ENCODE measurements at places on chromosomes 5 and 9.

DNA sequence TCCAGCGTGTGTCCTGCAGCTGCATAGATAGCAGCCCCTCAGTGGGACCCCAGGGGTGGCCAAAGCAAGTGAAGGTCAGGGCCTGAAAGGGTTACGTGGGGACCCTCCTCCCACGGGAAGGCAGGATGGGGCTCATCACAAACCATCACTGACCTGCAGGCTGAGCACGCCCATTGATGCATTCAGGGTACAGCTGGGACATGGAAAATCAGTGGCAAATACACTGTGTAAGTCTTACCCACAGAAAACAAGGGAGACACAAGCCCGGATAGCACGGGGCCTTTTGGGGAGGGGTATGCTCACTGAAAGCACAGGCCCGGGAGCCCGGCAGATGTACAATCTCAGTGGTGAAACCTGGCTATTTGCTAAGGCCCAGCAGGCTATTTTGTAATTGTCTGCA, 49.1 kb downstream of the SEMA4D start:
- DNase-seq = no peak

DNA sequence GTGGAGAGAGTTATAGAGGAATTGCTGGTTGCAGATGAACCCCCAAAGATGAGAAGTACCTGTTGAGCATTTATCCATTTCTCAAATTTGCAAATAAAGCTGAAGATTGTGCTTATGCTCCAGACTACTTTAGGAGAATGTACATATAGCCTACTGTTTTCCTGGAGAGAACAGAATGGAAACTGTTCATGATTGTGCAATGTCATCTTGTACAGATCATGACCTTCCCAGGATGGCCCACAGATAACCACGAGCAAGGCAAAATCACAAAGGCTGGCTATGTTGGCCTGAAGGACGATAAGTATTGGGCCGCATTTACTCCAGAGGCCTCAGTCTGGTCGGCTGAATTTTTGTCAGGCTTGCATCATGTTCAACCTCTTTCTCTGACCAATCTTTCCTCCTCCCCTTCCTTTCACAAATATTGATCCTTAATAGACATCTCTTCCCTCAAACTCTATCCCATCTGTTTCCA, 28.5 kb upstream of the RICTOR start:
- no peak for DNase-seq

GRCh38 chr5:18032744-18033143, 398.5 kb downstream of the TAF11L14 start:
- no peak for DNase-seq

GRCh38 chr5:146878476-146879172, at the start of gene PPP2R2B:
PPP2R2B (minus strand) TSS chr5:146878757.
- peak; percentile 79 for DNase-seq

GRCh38 chr5:180467989-180468731, 26.0 kb upstream of the CNOT6 start:
- DNase-seq = no peak

- no peak for DNase-seq
Observed at GRCh38 chr5:89287964-89288363, 405.0 kb upstream of the MEF2C start.

DNA sequence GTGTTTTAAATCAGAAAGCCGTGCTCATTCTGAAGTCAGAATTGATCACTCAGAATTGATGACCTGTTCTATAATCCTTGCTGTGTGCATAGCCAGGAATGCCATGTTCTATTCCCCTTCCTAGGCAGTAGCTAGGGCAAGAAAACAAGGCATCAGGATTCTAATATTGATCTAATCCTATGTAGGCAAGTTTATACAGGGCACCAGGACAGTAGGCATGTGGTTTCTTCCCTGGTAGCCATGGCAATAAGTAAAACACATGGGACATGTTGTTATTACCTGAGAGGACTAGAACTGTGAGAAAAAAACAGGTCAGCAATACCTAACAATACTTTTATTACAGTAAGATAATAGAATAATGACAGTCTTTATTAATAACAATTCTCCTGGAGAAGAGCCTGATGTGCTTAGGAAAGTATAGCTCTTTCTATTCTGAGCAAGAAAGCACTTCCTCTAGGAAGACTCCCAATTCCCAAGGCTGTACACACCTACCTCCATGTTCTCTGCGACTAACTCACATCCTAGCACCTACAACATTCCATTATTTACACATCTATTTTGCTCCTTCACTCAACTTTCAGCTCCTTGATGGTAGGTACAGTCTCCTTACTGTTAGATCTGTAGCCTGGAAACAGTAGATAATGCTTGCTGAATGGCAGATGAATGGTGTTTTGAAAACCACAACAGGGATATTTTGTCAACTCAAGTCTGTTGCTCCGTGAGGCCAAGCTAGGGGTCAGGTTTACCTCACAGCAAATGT, 70.8 kb downstream of the STX17 start:
- no peak for DNase-seq
